Mesothelial cell of epicardium (in vitro differentiated cells): ENCODE measurements at places on chromosomes 7 and 10. TPM values are rescaled to one million over a fixed set of nuclear protein-coding genes. Genes with fewer than 3 reads are reported as not detected.

- no peak for DNase-seq
Measured at GRCh38 chr7:22860784-22861482, 38.3 kb upstream of the TOMM7 start.

GRCh38 chr7:128427289-128427891 lies 17.6 kb upstream of the IMPDH1 start:
- DNase-seq: no peak

DNA sequence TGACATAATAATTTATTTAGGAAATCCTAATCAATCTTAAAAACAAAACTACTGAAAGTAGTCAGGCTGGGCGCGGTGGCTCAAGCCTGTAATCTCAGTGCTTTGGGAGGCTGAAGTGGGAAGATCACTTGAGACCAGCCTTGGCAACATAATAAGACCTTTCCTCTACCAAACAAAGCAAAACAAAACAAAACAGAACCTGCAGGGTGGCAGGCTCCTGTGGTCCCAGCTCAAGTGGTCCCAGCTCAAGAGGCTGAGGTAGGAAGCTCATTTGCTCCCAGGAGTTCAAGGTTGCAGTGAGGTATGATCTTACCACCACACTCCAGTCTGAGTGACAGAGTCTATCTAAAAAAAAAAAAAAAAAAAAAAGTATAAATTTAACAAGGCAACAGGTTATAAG lies 748.0 kb downstream of the CNTNAP2 start:
- no peak for DNase-seq

SPDYE8 gene
- total RNA-seq: 0.11 TPM in 1 of 3 replicates, not detected in the others
